ENCODE measurements at places on chromosomes 6 and 20.

GRCh38 chr6:44935693-44936300, 392.3 kb upstream of the RUNX2 start:
- DNase-seq = no peak

DNA sequence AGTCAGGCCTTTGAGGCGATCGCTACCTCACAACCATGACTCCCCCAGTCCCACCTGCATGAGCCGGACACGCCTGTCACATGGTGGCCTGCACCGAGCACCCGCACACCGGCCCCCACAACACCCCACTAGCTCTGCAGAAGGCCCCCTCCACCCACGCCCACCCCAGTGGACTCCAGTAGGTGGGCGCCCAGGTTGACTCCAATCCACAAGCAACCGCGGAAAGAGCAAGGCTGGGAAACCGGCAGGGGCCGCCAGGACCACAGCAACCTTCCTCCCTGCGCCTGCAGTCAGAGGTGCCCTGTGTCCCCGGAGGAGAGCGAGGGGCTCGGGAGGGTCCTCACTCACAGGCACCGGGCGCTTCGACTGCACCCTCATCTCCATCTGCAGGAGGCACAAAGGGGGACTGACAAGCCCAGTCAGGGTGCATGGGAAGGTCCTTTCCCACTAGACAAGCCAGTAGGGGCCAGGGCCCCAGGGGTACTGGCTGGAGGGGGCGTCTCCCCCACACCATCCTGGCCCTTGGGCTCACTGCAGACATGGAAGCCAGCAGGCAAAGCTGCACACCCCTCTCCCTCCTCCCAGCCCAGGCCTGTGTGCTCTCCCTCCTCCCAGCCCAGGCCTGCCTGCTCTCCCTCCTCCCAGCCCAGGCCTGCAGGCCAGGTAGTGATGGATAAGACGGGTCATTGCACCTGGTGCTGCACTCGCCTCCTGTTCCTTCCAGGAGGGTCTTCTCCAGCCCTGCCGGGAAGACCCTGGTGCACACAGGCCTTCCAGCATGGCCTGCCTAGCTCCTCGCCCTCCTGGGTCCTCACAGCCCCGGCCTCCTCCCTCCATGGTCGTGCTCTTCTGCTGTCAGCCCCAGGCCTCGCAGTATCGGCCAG, 137.2 kb downstream of the DLL1 start:
- no peak for DNase-seq

DNA sequence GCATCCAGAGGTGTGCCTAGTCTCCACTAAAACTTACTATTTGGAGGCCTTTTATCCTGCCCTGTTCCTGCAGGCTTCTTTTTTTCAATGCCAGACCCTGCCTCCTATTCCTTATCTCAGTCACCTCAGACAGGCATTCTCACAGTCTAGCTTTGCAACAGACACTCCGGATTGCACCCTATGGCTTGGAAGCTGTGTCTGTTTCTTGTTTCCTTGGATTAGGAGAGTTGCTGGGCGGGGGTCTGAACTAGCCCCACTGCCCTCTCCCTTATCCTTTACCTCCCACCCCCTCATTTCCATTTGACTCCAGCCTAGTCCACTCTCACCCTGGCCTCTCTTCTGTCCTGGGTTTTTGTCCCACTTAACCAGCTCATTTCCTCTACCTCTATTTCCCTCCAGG, 228.1 kb upstream of the CITED2 start:
- DNase-seq = peak; percentile 81

DNA sequence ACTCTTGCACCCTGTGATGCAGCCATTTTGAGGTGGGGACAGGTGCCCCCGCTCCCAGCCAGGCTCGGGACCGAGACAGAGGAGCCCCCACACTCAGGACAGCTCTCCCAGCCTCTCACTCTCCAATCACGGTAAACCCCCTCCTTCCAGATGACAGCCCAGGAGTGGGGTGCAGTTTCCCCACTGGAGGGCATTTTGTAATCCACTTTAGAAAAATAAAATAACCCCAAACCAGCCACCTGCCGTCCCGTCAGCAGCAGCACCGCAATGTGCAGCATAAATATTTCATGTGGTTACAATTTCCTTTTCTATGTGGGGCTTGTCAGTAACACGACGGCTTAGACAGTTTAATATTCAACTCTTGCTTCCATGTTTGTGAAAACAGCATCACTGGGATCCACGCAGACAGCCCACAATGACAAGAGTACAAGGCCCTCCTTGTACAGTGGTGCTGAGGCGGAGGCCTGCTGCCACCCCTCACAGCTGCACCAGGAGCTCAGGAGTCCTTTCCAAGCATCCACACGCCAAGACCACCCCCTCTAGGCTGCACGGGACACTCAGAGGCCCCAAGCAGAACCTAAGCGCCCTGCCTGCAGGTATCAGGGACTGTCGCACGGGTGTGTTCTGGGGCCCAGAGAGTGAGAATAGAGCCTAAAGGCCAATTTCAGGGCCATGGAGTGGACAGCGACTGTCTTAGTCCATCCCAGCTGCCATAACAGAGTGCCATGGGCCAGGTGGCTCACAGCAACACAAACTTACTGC, 116.7 kb downstream of the JPH2 start:
- peak; percentile 42 for DNase-seq

GRCh38 chr20:36351937-36352336, 45.8 kb downstream of the DLGAP4 start:
- DNase-seq = no peak

DNA sequence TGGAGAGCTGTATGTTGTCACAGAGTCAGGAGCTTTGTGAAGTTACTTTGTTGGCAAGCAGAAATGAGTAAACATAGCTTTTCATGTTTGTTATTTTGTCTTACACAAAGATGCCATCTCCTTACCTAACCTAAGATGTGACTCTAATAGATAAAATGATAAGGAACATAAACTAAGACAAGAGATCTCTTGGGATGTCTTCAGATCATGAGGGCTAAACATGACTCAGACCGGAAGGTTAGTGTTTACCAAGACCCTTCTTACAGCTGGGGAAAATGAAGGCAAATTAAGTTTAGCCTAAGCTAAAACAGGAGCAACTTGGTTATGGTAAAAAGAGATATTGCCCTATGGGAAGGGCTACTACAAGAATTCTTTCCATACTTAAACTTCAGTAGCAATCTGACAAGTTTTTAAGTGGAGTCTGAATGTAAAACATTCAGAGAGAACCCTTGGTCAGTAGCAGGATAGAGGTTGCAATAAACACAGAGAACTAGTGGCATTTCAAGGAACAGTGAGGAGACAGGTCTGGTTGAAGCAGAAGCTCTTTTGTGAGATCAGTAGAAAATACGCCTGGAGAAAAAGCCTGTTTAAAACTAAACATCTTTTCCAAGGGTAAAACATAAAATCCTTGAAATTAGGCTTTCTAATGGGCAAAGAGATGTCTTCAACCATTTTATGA, 29.9 kb downstream of the SGK1 start:
- no peak for DNase-seq

DNA sequence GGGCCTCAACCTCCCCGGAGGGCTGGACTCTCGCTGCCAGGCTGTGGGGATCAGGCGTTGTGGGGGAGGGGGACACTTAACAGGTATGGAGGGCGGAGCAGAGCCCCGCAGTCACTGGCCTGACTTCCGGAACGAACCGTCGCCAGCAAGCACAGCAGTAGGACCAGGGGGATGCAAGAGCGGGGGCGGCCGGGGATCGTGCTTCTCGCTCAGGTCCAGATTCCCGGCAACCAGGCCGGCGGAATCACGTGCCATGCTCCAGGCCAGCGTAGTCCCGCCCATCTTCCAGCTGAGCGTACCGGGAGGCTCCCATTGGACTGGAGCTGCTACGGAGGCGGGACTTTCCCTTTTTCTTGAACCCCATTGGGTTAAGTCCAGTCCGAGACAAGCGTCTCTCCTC, 10.0 kb upstream of the POU5F1 start:
- DNase-seq = no peak

All from islet precursor cell (in vitro differentiated cells).